ENCODE measurements at places on chromosomes 5 and 9.
A peak's percentile ranks its signal among the peaks of the same experiment; 100 is the strongest.

GRCh38 chr9:128026773-128027541 lies 40.2 kb downstream of the NAIF1 start:
- no peak for DNase-seq

- DNase-seq = no peak
Measured at GRCh38 chr9:125409637-125410521, 148.3 kb downstream of the GAPVD1 start.

DNA sequence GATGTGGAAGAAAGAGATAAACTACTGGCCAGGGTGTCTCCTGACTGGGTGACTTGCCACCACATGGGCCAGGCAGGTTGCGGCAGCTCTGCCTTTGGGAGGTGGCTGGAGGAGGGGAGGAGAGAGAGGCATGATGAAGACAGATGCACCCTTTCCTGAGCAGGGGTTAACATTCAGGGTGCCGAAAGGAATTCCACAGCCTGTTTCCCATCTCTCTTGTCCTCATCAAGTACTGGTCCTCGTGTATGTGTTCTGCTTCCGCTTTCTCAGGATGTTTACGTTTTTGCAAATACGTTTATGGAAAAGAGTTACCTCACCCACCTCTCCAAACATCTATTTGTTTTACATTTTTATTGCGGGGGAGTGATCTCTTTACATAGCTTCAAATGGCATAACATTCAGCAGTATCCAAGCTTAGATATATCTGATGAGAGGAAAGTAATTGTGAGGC lies 73.4 kb downstream of the C9orf85 start:
- DNase-seq = no peak

DNA sequence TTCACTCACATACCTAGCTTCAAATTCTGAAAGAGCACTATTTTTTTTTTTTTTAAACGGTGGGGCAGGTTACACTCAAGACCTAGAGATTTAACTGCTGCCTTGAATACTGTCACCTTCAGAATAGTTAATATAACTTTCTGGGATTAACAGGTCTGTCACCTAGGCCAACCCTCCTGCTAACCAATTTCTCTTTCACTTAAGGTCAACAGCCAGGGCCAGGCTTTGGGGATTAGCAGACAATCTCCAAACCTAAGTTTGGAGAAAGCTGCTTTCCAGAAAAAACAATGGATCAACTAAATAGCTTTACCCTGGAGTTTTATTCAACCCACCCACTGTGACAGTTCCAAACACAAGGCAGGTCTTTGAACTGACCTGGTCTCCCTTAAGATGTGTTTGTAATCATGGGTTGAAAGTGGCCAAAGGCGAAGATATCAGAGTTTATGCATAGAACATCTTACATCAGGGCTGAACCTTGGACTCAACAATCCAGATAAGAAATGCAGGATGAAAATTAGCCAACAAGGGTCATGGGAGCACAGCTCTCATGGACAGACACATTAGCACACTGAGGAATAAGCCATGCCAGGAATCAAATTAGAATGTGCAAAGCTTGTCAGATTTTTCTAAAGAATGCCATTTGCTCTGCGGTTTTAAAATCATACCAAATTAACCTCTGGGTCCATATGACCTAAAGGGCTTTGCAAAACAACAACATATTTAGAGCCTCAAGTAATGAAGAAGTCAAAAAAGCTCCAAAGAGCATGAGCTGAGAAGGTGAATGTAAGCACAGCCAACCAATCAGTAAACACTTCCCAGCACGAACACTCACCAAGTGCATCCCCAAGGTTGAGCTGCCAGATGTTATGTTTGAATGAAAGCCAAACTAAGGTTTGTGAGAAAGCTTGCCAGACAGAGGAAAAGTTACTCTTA lies 538.5 kb upstream of the DMAC1 start:
- no peak for DNase-seq

DNA sequence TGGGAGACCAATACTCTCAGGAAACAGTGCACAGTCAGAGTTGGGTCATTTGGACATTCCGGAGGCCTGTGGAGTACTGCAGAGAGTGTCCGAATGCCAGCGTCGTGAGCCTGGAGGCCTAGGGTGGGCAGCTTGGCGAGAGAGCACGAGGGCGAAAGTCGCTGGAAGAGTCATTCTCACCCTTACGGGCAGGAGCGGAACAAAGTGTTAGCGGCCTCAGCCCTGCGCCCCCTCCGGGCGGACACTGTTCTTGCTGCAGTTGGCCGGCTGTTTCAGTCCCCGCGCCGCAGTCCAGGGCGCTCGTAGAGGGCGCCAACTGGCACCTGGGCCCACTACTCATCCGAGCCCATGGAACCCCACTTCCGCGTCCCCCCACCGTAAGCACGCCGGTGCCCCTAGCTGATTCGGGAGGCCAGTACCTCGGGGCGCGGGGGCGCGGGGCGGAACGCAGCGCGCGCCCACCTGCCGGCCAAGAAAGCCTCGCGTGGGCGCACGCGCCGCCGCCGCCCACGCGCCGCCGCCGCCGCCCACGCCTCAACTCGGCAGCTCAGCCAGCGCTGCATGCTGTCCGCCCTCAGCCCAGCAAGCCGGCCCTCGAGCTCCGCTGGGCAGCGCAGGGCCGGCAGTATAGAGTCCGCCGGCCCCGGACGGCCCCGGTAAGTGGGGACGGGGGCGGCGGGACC lies 99.7 kb upstream of the CCL21 start:
- DNase-seq = no peak

GRCh38 chr9:12784461-12785259 lies 9.8 kb downstream of the LURAP1L start:
- peak; percentile 64 for DNase-seq

- no peak for DNase-seq
Measured at GRCh38 chr5:155313518-155313917, 300.0 kb downstream of the KIF4B start.

DNA sequence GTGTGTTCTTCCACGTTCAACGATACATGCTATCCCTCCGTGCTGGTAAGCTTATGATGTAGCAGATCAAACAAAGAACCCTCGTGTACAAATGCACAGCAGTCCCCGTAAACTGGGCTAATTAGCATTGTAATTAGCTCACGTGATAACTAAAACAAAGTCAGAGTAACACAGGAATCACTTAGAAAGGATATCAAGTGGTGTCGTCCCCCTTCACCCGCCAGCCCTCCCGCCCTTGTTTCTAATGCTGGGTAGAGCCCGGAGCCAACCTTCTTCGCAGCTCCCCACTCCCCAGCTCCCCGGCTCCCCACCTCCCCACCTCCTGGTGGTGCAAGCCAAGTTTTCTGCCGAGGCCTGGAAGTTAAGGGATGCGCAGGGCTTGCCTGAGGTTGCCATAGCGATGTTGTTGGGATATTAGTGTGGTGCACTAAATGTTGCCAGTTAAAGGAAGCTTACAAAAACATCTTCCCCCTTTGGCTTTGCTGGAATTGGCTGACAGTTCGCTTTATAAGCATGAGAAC lies 357.9 kb upstream of the CCNH start:
- no peak for DNase-seq

GRCh38 chr9:120927269-120928014 lies 846 bp upstream of the TRAF1 start:
- no peak for DNase-seq

Measured in SHP77 treated with DMSO at 0.1 percent for 48 hours (cell line).